Amniotic stem cell (primary cell): ENCODE measurements at places on chromosomes 16 and 17.

GRCh38 chr17:2232244-2232638 is 71.3 kb downstream of the SMG6 start:
- no peak for DNase-seq

- no peak for DNase-seq
Measured at GRCh38 chr17:19365833-19366636, 3.5 kb upstream of the B9D1 start.

GRCh38 chr17:79282294-79282693 is 207.7 kb downstream of the ENGASE start:
- no peak for DNase-seq

DNA sequence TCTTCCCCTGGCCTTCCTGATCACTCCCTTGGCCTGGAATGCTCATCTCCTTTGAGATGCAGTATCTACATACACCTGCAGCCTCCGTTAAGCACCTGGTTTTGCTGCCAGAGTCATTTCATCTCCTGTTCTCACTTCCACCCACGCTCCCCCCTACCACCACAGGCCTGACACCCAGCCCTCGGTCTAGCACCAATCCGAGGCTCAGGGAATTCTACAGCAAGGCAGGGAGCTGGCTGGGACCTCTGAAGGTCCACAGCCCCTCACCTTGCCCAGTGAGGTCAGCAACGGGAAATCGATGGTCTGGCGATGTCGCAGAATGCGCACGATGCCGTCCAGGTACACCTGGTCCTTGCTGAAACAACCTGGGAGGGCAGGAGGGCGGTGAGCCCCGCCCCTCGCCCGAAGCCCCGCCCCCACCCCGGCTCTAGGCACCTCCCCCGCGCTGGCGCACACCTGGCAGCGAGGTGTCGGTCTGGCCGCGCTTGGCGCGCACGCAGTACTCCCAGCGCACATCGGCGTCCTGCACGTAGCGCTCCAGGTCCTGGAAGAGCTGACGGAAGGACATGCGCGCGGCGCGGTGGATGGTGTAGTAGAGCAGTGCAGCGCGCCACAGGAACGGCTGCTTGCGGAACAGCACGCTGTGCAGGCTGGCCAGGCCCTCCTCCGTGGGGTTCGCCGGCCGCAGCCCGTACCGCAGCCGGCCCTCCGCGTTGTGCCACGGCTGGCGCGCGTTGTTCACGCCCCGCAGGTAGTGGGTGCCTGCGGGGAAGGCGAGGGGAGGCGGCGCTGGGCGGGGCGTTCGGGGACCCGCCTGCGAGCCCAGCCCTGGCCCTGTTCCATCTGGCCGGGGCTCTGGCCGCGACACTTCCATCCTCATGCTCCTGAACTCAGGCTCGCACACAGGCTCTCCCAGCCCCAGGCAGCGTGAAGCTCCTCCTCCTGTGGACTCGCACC is 5.7 kb downstream of the MATCAP1 start:
- DNase-seq = no peak

- DNase-seq = no peak
Measured at GRCh38 chr17:64599827-64600226, 62.3 kb downstream of the SMURF2 start.

DNA sequence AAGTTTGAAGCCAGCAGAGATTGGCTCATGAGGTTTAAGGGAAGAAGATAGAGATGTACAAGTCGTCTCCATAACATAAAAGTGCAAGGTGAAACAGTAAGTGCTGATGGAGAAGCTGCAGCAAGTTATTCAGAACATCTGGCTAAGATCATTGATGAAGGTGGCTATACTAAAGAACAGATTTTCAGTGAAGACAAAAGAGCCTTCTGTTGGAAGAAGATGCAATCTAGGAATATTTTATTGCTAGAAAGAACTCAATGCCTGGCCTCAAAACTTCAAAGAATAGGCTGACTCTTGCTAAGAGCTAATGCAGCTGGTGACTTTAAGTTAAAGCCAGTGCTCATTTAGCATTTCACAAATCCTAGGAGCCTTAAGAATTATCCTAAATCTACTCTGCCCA is 26.0 kb downstream of the CCL4 start:
- DNase-seq = no peak

DNA sequence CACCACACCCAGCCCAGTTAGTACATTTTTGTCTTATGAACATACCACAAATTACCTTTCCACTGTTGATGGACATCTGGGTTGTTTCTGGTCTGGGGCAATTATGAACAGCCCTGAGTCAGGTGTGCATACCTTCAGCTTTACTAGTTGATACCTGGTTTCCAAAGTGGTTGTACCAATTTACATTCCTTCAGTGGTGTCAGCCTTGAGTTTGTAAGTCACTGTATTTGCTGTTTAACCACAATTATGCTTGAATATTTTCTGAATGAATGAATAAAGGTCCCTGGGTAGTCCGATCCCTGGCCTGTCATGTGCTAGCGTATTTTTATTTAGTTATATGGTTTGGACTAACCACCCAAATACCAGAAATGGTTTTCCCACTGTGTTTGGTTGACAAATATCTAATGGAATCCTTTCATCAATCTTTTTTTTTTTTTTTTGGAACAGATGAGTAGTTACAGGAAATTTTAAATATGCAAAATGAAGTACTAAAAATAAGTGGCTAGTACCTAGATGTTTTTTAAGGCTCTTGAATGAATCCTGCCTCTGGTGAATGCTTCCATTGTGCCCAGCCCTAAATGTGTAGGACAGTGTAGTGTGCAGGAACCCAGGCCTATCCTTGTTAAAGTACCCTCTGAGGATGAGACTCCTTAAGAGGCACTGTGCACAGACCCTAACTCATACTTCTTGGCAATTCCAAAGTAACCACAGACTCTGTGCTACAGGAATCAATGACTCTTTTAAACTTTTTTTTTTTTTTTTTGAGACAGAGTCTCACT is 3.7 kb downstream of the DUSP14 start:
- DNase-seq = peak; percentile 70

- DNase-seq = no peak
Measured at GRCh38 chr17:79925242-79925957, 86.2 kb upstream of the CBX4 start.

- DNase-seq = no peak
Measured at GRCh38 chr17:79093270-79093669, 18.6 kb downstream of the ENGASE start.

- DNase-seq = no peak
Measured at GRCh38 chr16:85901110-85901509, 2.1 kb downstream of the IRF8 start.

DNA sequence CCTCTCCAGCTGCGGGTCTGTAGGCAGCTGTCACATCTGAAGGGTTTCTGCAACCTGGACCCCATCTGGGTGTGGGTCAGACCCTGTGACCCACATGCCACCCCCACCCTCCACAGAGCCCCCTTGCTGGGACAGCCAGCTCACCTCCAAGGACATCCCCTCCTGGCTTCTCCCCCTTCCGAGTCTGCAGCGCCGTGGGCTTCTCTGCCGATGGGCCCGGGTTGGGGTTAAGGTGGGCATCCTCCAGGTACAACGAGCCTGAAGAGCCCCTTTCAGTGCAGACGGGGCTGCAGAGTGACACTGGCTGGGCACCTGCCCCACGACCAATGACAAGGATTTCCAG is 28.9 kb downstream of the OR1D5 start:
- DNase-seq = no peak

DNA sequence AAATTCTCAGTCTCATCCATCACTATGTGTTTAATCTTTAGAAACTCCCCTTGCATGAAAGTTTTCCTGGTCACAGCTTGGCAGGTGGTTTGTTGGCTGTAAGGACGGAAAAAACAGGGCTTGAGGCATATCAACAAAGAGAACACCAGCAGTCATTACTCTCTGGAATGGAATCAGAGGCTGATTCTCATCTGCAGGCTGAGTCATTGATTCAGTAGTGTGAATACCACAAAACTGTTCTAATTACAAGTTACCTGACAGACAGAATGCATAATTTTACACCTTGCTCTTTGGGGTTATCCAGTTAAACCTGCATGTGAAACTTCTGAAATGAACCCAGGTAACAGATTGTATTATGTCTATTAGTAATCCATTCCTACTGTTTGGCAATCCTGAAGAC is 11.5 kb upstream of the SLFN12L start:
- no peak for DNase-seq

- DNase-seq = no peak
Measured at GRCh38 chr17:28916302-28916934, 13.5 kb upstream of the DHRS13 start.

- no peak for DNase-seq
Measured at GRCh38 chr16:88993166-88993761, 16.3 kb upstream of the CBFA2T3 start.

- no peak for DNase-seq
Measured at GRCh38 chr17:1179818-1180742, at the start of gene ABR. Gene ABR (minus strand): TSS chr17:1179981. CDS start chr17:1179727, 254 bp downstream.

DNA sequence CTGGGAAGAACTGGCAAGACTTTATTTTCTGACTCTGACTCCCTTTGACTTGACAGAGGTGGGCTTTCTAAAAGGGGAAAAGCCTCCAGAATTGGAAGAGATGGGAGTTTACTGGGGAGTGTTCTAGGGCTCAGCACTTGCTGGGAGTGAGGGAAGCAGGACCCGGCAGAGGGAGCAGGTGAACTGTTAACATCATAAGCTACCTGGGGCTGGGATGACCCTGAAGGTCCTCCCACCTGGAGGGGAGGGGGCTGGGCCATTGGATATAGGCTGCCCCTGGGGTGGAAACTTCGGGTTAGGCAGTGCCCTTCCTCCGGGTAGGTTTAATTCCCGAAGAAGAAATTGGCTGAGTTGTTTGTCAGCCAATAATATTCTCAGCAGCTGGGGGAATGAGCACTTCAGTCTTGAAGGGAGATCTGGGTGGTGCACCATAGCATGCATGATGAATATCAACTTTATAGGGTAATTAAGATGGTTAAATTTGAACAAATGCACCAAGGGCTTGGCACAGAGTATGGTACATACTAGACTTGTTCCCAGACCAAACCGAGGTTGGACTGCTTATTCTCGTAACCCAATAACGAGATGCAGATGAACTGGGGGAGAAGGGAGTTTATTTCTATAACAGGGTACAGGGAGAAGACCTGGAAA is 337.0 kb downstream of the HAPSTR1 start:
- no peak for DNase-seq

DNA sequence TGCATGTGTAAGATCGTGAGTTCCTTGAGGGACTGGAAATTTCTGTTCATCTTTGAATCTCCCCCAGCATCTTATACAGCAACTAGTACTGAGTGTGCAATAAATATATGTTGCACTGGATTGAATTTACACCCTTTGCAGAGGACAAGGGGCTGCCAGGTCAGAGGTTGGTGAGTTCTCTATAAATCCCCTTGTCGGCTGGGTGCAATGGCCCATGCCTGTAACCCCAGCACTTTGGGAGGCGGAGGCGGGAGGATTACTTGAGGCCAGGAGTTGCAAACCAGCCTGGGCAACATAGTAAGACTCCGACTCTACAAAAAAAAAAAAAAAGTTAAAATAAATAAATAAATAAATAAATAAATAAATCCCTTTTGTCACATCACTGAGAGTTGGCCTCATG is 9.4 kb upstream of the SP6 start:
- DNase-seq = no peak

DNA sequence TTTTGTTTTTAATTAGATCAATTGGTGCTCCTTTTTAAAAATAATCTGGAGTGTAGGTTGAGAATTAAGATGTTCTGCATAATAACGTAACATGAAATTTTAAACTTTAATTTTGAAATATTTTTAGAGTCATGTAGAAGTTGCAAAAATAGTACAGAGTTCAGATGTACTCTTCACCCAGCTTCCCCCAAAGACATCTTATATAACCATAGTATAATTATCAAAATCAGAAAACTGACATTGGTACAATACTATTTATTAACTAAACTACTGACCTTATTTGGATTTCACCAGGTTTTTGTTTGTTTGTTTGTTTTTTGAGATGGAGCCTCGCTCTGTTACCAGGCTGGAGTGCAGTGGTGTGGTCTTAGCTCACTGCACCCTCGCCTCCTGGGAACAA is 76.9 kb downstream of the PPM1E start:
- no peak for DNase-seq

- no peak for DNase-seq
Measured at GRCh38 chr17:43949781-43950180, 4.0 kb downstream of the PYY start.
